Breast epithelium (tissue), 4 donors: ENCODE measurements at places on chromosomes 3 and 15. TPM values are rescaled to one million over a fixed set of nuclear protein-coding genes. Genes with fewer than 3 reads are reported as not detected.
A peak's percentile ranks its signal among the peaks of the same experiment; 100 is the strongest.

Gene GRAMD2A
- 52.5 TPM for total RNA-seq

Gene STAC
- total RNA-seq = 5.6 TPM

DNA sequence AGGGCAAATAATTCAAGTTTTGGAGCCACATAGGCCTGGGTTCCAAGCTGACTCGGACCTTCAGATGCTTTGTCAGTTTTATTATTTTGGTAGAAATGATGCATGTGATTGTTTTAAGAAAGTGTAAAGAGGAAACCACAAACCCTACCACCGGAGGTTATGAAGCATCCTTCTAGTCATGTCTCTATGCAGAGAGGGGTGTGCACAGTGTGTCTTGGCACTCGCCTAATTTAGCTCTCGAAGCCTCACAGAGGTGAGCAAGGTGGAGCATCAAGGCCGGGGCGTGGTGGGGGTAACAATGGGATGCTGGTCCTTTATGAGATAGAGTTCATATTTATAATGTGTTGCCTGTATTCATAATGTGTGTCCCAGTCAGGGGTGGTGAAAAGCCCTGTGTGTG, 63.7 kb upstream of the SMAD6 start:
- DNase-seq = no peak

Gene DNAJB11
- total RNA-seq = 40.0 TPM

GRCh38 chr3:54046641-54047214, 75.6 kb upstream of the CACNA2D3 start:
- no peak for DNase-seq

DNA sequence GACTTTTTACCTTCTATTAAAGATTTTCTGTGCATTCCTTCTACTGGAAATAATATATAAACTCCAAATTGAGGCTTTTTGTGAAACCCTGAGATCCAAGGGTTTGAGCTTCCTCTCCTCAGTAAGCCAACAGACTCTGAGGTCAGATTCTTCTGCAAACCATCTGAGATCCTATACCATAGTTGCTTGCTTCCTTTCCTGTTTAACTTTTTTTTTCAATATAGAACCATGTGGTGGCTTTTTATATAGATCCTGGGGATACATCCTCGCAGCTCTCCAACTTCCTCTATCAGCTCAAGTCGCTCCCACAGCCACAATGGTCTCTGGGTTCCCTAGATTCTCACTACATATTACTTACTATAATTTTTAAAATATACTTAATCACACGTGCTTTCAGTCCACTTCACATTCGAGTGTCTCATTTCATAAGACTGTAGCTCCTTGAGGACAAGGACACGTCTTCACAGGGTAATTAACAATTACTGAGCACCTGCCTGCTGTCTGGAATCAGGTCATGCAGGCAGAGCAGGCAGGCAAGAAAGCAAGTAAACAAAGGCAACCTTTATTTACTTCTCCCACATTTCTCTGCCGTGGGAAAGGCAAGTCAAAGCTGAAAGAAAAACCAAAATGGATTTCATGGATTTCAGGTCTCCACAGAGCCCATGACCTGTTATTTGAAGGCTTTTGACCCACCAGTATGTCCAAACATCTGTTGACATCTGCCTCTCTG, 941.5 kb downstream of the FHIT start:
- no peak for DNase-seq

Gene TNFAIP8L3
- total RNA-seq = 2.5 TPM

GRCh38 chr3:72336821-72337479, 511.3 kb downstream of the SHQ1 start:
- peak; percentile 80 for DNase-seq

Gene HYAL2
- 215 TPM for total RNA-seq

DNA sequence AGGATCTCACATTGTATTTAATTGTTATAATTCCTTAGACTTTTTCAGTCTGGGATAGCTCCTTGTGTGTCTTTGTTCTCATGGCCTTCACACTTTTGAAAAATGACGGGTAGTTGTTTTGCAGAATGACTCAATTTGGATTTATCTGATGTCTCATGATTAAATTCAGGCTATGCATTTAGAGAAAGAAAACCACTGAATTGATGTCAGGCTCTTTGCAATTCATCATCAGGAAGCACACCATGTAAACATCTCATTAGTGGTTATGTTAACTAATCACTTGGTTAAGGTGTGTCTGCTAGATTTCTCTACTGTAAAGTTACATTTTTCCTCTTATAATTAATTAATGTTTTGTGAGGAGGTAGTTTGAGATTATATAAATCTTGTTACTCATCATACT, 8.0 kb upstream of the SLC22A13 start:
- no peak for DNase-seq

Gene ZNF197
- 18.0 TPM for total RNA-seq

DNA sequence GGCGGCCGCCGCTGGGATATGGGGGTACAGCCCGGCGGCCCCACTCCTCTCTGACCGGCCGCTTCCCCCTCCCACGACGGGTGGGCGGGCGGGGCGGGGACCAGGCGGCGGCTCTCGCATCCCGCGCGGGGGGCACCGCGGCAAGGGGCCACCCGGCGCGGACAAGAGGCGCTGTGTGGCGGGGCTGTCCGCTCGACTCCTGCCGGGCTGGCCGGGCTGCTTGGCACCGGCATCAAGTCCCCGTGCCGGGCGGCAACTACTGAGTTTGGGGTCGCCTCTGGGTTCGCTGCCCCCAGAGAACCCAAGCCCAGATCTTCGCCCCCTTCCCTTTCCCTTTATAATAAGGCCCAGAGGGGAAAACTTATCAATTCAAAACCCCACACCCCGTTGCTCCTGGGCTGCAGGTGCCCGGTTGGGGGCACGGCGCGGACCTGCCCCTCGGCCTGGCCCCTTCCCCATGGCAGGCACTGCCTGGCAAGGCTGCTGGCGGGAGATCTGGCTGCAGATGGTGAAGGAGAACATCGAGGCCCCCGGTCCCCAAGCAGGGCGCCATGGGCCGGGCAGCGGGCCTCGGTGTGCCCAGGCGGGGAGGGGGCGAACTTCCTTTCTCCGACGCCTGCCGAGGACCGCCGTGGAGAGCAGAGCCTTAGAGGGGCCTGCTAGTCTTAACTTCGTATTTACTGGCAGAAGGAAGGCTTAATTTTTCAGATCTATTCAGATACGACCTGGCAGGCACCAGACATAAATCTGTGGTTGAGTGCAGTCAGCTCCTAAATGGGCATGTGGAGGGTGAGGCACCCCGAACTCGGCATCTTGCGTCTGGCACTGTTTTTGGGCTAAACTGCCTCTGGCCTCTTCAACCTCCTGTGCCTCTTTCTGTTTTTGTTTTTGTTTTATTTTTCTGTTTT, 911 bp downstream of the APBA2 start:
- no peak for DNase-seq

- DNase-seq = no peak
These were observed 474.3 kb downstream of the RSL24D1 start for GRCh38 chr15:54722342-54722986.

- peak; percentile 19 for DNase-seq
These were observed 918 bp downstream of the PRSS50 start for GRCh38 chr3:46716461-46717441.

Gene CLDN1
- 51.8 TPM for total RNA-seq

Gene SEMA5B
- 0.15 TPM for total RNA-seq

DNA sequence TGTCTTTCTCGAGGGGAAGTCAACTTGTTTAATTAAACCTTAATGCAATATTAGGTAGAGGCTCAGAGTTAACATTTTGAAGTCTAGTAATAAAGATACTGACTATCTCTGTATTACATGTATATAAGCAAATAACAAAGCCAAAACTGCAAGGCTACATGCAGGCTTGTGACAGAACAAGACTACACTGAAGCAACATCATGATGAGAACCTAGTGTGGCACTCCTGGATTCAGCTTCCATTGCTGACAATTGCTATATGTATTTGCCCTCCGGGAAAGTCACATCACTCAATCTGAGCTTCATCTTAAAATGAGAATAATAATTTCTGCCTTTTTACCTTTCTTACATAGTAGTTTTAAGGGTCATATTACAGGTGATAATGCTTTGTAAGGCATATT, 15.6 kb upstream of the IL1RAP start:
- DNase-seq = no peak

DNA sequence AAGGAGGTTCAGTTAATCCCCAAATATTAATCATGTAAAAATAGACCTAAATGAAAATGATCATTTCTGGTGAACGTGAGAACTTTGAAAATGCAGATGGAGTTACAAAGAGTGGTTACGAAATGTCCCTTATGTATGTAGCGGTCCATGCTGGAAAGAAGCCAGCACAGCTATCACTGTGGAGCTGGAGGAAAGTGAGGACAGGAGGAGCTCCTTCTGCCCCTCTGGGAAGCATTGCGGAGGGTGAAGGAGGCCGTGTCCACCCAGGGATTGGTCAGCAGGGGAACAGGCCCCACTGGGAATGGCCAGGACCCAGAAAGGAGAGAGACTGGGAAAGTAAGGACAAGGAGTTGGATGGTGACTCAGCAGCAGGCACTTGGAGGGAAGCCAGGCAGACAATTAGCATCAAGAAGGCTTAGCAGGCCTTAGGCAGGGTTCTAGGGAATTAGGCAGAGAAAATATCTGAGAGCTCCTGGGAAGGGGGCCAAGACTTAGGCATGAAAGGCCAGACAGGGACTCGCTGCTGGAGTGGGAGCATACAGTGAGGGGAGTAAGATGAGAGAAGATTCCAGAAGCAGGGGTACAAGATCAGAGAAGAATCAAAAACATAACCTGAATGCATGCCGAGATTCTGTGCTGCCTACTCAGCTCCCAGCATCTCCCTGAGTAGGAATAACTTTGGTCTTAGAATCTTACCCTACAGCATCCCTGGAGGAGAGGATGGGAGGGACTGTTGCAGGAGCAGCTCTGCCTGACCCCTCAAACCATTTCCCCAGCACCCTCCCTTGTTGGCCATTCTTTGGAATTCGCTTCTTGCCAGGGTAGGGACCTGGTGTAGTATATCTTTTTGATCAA, 171.0 kb upstream of the UMPS start:
- peak; percentile 67 for DNase-seq

- no peak for DNase-seq
These were observed 50.6 kb downstream of the CMSS1 start for GRCh38 chr3:99868311-99868646.

DNA sequence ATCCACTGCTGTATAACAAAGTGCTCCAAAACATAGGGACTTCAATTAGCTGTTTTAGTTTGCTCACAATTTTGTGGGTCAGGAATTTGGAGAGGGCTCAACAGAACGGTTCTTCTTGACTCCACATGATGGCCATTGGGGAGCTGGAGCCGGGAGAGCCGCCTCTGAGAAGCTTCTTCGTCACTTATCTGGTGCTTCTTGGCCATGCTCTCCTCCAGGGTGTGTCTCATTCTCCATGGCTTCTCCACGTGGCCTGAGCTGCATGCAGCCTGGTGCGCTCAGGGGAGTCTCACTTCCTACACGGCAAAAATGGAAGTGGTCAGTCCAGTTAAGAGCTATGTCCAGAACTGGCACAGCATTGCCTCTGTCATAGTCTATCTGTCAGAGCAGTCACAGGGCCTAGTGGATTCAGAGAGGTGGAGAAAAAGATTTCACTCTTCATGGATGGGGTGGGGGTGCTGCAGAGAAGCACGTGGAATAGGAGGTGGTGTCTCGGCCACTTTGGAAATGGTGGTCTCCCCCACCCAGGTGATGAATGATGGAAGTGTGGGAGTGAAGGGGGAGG, 26.3 kb upstream of the PRR23E start:
- no peak for DNase-seq

- DNase-seq = peak; percentile 53
These were observed 1.4 kb upstream of the IL17RC start for GRCh38 chr3:9915254-9916141.

DNA sequence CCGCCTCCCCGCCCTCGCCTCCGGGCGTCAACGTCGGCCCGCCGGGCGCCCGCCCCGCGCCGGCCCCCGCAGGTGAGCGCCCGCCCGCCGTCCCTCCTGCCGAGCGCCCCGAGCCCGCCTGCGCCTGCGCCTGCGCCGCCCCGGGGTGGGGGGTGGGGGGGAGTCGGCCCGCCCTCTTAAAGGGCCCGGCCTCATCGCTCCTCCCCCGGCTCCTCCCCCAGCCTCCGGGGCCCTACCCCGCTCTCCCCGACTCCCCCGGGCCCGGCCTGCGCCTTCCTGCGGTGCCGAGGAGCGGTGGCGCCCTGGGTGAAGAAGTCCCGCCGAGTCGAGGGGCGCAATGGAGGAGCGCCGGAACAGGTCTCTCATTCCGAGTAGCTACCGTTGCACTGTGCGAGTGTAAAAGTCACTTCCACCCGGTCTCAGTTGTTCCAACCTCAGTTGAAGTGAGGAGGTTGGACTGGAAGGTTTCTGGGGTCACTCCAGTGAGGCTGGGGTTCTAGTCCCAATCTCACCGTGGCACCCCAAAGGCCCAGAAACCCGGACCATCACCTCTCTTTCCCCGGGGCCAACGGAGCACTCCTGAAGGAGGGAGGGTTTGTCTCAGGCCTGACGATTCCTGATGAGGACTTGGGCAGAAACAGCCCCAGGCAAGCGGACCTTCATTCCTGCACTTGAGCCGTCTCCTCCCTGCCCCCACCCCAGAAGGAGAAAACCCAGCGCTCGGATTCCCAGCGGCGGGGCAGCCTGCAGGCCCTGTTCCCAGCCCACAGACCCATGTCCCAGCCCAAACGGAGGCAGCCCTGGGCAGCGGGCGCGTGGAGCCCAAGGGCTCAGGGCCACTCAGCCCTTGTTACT, 1.5 kb upstream of the TNK2 start:
- peak; percentile 81 for DNase-seq

Gene FILIP1L
- 19.8 TPM for total RNA-seq

- DNase-seq = no peak
These were observed 32.1 kb downstream of the SPESP1 start for GRCh38 chr15:68962465-68962864.

DNA sequence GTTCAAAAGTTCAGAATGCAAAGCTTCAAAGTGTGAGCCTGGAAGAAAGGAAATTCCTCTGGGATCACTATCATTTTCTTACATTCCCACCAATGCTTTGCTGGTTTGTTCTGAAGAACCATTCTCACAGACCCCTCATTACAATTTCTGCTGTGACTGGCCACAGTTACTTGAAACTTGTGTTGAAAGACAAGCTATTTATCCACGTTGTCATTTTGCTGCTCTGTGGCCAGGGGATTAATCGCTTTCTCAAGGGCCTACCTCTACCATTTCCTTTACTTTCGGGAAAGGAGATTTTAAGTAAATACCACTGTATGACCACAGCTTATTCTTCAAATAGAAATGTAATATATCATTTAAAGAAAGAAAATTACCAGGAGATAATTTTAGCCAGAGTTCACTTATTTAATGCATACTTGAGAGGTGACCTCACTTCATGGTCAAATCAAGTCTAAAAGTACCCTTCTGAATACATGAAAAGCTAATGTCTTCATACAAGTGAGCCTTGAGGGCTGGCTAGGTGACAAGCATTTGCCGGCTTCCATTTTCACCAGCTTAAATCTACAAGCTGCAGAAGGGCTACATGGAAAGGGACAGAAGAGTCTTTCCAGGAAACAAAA, 69.8 kb upstream of the ROBO2 start:
- DNase-seq = no peak

GRCh38 chr3:153311541-153311940, 149.5 kb downstream of the RAP2B start:
- no peak for DNase-seq

Gene MESP2
- total RNA-seq = not detected

DNA sequence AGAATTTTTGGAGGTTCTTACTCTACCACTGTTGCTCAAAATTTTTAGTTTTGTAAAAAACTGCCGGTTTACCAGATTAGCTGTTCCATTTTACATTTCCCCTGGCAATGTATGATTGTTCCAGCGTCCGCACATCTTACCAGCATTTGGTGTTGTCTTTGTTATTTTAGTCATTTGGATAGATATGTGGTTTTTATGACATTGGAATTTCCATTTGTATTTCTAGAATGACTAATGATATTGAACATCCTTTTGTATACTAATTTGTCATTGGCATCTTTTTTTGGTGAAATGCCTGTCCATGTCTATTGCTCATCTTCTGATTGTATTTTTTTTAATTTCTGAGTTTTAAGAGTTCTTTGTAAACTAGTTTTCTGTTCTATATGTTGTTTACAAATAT, 28.5 kb downstream of the LRRC28 start:
- DNase-seq = no peak

Gene WDR93
- total RNA-seq = 0.80 TPM
